ENCODE measurements at places on chromosomes 16 and 17. TPM values are rescaled to one million over a fixed set of nuclear protein-coding genes. Genes with fewer than 3 reads are reported as not detected.
A peak's percentile ranks its signal among the peaks of the same experiment; 100 is the strongest.

GRCh38 chr16:62240722-62241121 is 204.5 kb upstream of the CDH8 start:
- no peak for DNase-seq

DNA sequence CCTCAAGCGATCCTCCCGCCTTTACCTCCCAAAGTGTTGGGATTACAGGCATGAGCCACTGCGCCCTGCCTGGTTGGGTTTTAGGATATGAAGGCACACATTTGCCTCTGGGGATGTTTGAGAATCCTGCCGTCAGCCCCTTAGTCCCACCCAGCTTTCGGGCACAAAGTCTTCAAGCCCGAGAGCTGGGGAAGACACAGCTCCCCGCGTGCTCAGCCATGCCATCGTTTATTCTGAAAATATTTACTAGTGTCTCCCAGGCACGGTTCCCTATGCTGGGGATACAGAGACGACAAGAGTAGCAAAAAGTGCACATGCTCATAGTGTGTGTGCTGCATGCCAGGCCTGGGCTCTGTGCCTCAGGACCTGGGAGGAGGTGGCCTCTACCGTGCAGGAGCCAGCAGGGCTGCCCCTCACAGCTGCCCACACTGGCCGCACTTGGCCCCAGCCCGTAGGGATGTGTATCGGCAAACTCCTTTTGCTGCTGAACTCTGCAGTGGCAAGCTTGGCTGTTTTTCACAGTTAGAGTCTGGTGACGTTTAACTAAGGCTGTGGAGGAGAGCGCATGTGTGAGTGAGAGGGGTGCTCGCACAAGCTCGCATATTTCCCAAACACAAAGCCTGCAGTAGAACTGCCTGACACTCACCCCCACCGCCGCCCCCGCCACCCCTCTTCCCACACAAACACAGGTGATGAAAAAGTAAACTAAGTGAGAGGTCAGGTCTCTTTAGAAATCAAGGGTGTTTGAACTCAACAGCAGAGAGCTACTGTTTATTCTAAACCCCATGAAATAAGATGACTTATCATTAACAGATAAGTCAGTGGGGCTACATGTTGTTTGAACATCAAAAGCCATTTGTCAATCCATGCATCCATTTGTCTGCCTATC is 266.4 kb downstream of the MRTFB start:
- no peak for DNase-seq

GLP2R gene
- total RNA-seq, result not detected

GRCh38 chr17:60542071-60542470 is 16.0 kb upstream of the APPBP2 start:
- no peak for DNase-seq

ATP2A3 gene
- total RNA-seq, result 0.75 TPM

GRCh38 chr17:46024590-46024989 is 25.5 kb downstream of the STH start:
- no peak for DNase-seq

GRCh38 chr16:12425134-12425941 is 378.3 kb downstream of the CPPED1 start:
- DNase-seq, result no peak

SPATA32 gene
- not detected for total RNA-seq

- no peak for DNase-seq
These were observed 45.8 kb upstream of the GAS7 start for GRCh38 chr17:10243883-10244844.

DNA sequence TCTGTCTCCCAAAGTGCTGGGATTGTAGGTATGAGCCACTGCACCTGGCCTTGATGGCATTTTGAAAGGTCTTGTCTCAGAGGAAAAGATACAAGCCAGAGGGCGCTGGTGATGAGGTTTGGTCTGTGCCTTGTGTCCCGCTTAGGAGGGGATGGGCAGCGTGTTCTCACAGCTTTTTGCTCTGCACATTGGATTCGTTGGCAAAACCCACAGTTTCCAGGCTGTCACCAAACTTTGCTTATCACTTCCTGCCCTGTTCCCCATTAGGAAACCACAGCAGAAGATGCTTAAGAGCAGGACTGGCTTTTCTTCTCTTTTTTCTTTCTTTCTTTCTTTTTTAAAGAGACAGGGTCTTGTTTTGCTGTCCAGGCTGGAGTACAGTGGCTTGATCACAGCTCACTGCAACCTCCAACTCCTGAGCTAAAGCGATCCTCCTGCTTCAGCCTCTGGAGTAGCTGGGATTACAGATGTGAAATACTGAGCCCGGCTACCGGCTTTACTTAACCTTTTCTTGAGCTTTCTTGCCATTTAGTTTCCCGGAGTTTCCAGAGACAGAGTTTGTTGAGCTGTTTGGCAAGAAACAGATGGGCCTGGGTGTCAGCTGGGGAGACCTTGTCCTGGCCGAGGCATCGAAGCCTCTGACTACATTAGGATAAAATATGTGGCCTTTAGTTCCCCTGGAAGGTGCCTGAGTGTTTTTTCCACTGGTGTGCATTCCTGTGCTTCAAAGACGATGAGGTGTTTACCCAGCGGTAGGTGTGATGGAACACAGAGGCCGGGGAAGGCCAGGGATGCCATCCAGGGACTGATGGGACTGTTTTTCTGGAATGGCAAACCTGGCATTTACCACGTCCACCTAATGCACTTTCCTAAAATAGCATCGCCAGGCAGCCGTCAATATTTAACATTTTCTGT is 112.9 kb downstream of the ABCC1 start:
- peak; percentile 10 for DNase-seq

GRCh38 chr16:8962393-8963009 is 1.2 kb downstream of the USP7 start:
- no peak for DNase-seq

GRCh38 chr17:60089096-60089806 is 10.5 kb upstream of the HEATR6 start:
- DNase-seq, result no peak

GRCh38 chr17:45277216-45277849 is 15.4 kb upstream of the SPATA32 start:
- peak; percentile 94 for DNase-seq

RNF157 gene
- total RNA-seq, result 33.9 TPM

GRCh38 chr16:47254756-47255155 is 111.0 kb upstream of the NETO2 start:
- DNase-seq, result no peak

- no peak for DNase-seq
These were observed 828.9 kb downstream of the CDH11 start for GRCh38 chr16:64292953-64293352.

DNA sequence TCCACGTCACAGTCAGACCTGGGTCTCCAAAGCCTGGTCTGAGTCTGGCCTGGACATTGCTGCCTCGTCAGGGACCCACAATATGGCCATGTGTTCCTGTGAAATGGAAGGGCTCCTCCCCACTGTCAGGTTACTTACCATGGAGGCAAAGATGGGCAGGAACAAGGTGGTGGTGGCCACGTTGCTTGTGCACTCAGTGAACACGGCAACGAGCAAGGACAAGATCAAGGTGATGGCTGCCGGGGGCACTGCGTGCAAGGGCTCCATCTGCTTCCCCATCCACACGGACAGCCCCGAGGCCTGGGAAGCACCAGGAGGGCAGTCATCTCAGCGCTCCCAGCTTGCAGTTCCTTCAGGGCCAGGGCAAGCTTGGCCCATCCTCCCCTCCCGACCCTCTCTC is 22.5 kb downstream of the SLC13A5 start:
- no peak for DNase-seq

DNA sequence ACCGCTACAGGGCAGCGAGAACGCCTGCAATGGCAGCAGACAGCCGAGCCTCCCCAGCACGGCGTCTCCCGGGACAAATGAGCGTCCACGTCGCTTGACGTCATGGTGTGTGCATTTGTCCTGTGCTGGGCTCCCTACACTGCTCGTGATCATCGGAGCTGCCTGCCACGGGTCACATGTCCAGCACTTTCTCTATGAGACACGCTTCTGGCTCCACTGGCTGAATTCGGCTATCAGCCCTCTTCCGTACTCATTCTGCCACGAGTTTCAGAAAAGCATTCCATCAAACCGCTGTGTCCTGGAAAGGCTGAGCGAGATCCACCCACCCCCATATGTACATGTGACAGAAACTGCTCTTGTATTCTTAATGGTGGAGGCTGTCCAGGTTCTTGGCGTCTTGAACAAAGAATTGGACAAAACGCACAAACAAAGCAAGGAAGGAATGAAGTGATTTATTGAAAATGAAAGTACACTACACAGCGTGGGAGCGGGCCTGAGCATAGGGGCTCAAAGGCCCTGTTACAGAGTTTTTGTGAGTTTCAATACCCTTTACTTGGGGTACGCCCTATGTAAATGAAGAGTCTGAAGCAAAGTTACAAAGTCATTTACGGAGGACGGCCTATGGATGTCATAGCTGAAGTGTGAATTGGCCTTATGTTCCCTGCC is 28.5 kb upstream of the SHCBP1 start:
- peak; percentile 98 for DNase-seq

DNA sequence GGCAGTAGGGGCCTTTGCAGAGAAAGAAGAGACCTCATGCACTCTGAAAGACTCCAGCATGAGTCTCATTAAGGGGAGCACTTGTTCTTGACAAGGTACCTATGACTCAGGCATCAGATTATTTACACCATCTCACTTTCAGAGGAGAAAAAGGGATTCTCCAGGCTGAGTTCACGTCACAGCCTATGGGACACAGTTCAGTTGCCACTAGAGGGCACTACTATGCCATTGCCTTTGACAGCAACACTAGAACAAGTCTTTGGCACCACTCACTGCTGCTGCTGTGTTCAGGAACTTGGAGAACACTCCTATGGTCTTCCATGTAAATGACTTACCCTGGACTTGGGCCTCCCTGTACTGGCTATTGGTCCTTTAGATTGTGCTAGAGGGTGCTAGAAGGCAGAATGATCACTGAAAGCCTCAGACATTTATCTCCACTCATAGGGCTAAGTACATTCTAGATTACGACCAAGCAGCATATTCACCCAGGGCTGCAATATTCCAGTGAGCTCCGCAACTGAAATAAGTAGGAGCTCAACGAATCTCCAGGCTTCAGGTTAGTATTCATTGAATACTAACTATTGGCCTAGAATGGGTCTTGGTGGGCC is 225.1 kb upstream of the CA10 start:
- DNase-seq, result peak; percentile 89

GRCh38 chr17:7114875-7115614 is 423 bp upstream of the ASGR2 start:
- DNase-seq, result no peak

TIMP2 gene
- 441 TPM for total RNA-seq

GDPD3 gene
- not detected for total RNA-seq

DNA sequence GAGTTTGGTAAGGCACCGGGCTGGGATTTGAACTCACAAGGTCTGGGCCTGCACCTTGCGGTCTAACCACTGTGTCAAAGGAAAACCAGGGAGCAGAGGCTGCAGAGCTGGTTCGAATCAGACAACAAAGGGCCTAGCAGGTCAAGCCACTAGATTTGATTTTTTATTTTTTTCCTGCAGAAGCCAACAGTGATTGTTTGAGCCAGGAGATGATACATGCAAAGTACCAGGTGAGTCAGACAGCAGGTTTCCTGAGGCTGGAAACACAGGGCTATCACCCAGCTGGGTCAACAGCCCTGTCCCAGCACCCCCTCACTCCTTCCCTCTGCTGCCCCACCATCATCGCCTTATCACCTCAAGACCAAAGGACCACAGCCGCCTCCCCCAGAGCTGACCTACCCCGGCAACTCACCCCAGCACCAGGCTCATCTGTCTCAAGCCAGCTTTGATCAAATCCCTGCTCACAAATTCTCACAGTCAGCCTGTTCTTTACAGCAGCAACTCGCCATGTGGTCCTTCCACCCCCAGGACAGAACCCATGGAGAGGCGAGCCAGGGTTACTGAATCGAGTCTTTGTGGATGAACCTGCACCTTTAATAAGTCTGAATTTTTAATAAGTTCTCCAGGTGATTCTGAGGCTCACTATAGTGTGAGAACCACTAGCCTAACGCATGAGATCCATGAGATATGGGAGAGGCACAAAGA is 13.0 kb upstream of the KRT19 start:
- no peak for DNase-seq

DNA sequence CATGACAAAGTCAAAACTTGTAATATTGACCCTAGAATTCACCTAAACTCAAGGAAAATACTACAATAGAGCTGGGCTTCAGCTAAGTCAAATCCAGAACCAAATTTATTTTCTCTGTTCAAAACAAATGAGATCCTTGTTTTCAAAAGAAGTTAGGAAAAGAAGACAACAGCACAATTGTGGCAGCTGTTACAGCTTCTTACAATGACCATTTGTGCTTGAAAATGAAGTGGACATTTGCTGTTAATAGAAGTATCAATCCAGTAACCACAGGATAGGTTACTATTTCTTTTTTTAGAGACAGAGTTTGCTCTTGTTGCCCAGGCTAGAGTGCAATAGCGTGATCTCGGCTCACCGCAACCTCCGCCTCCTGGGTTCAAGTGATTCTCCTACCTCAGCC is 44.4 kb downstream of the APPBP2 start:
- DNase-seq, result peak; percentile 99

DNA sequence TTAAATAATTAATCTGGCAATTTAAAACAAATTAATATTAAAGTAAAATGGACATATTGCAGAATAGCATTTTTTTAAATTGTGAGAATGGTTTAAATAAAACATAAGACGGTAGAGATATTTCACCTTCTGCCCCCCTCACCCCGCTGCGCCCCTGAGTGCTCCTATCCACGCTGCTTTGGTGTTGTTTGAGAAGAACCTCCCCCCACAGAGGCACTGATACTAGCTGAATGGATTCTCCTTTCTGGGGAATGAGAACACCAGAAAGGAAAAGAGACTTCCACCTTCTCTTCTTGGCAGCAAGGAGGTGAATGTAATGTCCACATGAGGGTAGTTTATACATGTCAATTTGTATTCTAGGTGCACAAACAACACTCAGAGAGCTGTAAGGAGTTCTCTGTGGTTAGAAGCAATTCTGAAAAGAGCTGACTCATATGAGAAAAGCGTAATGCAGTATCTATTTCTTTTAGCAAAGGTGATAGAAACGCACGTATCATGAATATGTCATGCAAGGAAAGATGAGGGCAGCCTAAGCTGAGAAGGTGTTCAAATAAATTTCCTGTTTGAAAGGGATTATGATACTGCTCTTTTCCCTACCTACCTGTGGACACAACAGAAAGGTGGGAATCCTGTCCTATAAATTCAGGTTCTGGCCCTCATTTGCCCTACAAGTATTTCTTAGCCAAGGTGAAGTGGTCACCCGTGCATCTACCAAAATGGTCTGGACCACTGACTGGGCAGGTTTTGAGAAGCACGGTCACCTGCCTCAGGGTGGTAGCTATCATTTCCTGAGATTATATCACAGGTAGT is 126.9 kb downstream of the PARN start:
- no peak for DNase-seq

DNA sequence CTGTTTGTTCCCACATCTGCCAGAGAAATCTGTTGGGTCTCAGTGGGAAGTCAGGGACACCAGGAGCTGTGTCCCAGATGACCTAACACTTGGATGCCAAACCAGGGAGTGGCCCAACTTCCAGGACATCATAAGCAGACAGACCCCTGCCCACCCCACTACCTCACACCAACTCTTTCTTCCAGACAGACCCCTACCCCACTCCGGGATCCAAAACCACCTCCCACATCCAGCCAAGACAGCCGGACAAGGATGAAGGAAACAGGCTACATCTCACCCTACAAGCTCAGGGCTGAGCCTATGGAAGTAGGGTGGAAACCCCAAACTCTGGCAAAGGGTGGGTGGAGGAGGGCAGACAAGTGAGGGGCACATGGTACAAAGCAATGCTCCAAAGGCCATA is 3.6 kb downstream of the HDAC5 start:
- no peak for DNase-seq

GRCh38 chr16:85436636-85437165 is 176.4 kb upstream of the GSE1 start:
- DNase-seq, result no peak

GRCh38 chr16:73798471-73798870 is 498.1 kb upstream of the PSMD7 start:
- DNase-seq, result no peak

GRCh38 chr17:50330151-50330775 is 15.7 kb upstream of the XYLT2 start:
- no peak for DNase-seq

GRCh38 chr17:74454197-74455024 is 12.0 kb upstream of the CD300A start:
- no peak for DNase-seq

Data from SK-MEL-5 (cell line).